WERI-Rb-1 (cell line): ENCODE measurements at places on chromosomes 2 and 18.

DNA sequence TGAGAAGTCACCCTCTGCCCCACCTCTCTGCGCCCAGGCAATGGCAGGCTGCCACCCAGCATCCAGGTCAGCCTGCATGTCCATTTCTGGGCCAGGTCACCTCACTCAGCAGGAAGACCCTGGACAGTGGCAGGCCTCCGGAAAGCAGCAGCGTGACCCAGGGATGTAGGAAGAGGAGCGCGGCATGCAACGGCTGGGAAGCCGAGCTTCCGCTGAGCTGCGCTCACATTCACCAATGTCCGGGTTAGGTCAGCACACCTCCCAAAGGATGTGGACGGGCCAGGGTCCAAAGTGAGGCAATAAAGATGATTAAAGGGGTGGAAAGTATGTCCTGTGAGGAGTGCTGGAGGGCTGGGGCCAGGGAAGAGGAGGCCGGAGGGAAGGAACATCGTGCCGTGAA, 174.5 kb downstream of the CTIF start:
- DNase-seq: no peak

GRCh38 chr2:52821631-52822030, 946.0 kb upstream of the CHAC2 start:
- DNase-seq: peak; percentile 12

GRCh38 chr2:176817061-176817565, 395.5 kb upstream of the HNRNPA3 start:
- DNase-seq: peak; percentile 12

DNA sequence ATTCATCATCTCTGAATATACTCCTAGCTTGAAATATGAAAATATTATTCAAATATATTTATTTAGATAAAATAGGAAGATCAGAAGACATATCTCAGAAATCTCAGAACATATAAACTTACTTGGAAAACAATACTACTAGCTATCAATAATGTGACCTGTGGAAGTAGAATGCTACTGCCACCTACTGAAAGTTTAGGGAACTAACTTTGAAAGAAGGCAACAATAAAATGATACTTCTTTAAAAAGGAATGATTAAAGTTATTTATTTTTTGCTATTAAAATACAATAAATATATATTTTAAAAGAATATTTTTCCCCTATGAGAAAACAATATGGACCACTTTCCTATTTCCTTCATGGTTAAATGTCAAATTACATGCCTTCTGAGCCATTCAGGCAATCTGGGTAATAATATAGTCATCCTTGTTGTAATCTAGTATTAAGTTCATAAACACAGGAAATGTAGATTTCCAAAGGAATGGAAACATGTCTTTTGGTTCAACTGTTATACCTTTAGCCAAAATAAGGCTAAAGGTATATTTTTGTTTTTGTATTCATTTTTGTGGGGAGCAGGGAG, 26.0 kb downstream of the ACADL start:
- no peak for DNase-seq

- DNase-seq: no peak
These were observed 127.6 kb upstream of the LINC00305 start for GRCh38 chr18:64276311-64277090.

- DNase-seq: no peak
These were observed 45.5 kb downstream of the SLC14A2 start for GRCh38 chr18:45660746-45661145.

DNA sequence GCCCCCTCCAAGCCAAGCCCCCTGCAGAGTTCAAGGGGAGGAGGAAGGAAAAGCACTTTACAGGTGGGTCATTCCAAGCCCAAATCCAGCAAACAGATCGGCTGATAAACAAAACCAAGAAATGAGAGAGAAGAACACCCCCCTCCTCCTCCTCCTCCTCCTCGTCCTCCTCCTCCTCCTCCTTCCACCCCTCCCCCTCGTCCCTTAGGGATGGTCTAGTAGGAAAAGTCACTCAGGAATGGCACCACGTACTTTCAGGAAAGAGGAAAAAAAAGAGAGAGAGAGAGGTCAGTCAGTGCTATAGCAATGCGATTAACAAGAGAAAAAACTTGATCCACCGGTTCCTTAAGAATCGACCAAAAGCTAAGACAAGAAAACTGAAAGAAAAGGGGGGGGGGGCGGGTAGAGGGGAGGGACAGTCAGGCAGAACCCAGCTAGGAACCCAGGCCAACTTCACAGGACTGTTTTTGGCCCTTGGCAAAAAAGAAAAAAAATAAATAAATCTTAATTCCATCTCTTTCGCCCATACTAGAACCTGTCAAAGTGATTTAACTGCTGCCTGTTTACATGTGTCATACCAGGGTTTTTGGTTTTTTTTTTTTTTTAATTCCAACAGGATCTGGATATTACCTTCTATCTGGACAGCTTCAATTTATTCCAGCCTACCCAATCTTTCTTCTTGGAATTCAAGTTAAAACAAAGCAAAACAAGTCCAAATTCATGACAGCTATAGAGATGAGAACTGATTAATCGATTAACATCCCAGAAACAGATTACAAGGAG, 906 bp downstream of the IKZF2 start:
- DNase-seq: peak; percentile 11

- DNase-seq: peak; percentile 88
These were observed at the start of gene PTPN18 for GRCh38 chr2:130355578-130356431. PTPN18 (plus strand) TSS chr2:130356056; CDS start chr2:130356108, 52 bp downstream.

DNA sequence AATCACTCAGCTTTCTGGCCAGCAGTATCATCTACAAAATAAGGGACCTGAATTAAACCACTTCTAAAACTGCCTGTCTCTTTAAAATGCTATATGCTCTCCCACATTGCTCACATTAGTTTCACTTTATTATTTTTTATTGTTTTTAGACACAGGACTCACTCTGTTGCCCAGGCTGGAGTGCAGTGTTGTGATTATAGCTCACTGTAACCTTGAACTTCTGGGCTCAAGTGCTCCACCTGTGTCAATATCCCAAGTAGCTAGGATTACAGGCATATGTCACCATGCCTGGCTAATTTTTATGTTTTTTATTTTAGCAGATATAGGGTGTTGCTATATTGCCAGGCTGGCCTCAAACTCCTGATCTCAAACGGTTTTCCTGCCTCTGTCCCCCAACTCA, 591.3 kb upstream of the ZNF804A start:
- no peak for DNase-seq

GRCh38 chr2:57146951-57147350, 899.7 kb upstream of the VRK2 start:
- DNase-seq: no peak

GRCh38 chr18:2036086-2036485, 535.2 kb downstream of the METTL4 start:
- no peak for DNase-seq

GRCh38 chr2:182064019-182064778, 78.5 kb downstream of the PPP1R1C start:
- DNase-seq: no peak

GRCh38 chr2:234571620-234572407, 74.9 kb upstream of the ARL4C start:
- DNase-seq: no peak

DNA sequence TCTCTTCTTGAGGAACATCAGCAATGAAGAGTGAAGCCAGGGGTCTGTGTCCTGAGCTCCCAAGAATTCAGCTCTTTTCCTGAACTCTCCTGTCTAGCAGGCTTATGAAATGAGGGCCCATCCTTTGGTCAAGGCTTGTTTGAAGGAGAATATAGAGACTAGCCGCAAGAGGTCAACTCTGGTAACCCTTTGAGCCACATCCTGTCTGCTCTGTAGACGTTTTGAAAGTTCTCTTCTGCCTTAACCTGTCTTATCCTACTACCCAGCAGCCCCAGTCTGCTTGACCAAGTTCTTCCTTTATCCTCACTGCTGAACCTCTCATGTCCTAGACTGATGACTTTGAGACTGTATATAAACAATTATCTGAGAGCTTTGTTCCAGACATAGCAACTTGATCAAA, 5.4 kb downstream of the SEMA4F start:
- no peak for DNase-seq

- DNase-seq: no peak
These were observed 116.1 kb upstream of the GPC1 start for GRCh38 chr2:240319221-240319854.

DNA sequence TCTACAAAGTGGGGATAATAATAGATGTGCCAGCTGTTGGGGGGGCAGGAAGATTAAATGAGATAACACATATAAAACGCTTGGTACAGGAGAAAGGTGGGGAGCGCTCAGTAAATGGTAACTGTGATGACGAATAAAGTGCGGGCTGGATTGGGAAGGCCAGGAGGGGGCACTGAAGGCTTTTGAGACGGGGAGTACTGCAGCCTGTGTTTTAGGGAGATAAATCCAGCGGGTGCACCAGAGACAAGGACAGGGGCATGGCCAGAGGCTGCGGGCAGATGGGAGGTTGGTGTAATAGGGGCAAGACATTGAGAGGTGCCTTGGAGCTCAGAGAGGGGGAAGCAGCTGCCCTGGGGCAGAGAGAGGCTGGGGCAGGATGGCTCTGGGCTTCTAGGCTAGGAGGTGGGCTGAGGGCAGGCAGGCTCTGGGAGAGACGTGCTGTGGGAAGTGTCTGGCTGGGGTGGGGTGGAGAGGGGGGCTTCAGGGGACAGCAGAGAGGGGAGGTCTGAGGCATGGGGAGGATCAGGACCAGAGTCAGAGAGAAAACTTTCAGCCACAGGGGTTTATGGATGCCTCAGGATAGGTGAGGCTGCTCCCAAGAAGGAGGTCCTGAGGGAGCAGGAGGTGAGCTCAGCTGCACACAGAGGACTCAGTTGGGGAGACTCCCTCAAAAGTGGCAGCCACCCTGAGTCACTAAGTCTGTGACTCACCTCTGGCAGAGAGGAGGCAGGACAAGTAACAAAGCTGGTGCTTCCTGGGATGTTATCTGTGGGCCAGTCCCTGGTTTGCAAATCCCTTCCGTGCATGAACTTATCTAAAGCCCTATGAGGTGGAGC, 18.8 kb downstream of the TEX44 start:
- DNase-seq: peak; percentile 52

- no peak for DNase-seq
These were observed 298.6 kb downstream of the SUCLG1 start for GRCh38 chr2:84160453-84160852.

GRCh38 chr2:11154016-11154922, 998 bp upstream of the SLC66A3 start:
- no peak for DNase-seq

DNA sequence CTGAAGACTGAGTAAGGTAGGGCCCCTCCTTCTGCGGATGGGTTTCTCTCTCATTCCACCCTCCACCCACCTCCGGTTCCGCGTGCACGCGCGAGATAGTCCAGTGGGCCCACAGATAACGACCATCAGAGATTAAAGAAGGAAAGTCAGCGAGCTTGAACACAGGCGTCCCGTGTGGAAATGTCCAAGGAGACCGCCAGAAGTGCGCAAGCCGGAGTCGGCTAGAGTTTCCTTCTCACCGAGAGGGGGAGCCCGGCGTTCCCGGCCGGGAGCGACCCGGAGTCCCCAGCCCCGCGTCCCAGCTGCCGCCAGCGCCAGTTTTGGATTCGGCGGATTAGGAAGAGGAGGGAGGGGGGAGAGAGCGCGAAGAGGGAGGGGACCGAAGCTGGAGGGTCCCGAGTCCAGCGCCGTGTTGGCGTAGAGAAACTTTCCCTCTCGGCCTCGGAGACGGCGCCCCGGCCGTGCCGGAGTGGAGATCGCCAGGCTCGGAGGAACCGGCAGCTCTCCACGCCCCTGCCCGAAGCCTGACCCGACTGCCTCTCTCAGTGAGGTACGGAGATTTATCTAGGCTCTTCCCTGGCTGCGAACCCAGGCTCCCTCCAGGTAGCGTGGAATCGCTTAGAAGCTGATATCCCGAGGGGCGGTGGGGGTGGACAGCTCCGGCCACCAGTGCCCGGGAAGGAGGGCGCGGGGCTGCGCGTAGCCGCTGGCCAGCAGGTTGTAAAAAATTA, at the start of gene GULP1:
Gene GULP1, plus strand, starts transcription at position 258 of the 731 bp plus-strand sequence. CDS start 185,829 bp downstream, outside the sequence.
- peak; percentile 83 for DNase-seq

- peak; percentile 30 for DNase-seq
These were observed 26.9 kb upstream of the ASAP2 start for GRCh38 chr2:9179572-9180201.

DNA sequence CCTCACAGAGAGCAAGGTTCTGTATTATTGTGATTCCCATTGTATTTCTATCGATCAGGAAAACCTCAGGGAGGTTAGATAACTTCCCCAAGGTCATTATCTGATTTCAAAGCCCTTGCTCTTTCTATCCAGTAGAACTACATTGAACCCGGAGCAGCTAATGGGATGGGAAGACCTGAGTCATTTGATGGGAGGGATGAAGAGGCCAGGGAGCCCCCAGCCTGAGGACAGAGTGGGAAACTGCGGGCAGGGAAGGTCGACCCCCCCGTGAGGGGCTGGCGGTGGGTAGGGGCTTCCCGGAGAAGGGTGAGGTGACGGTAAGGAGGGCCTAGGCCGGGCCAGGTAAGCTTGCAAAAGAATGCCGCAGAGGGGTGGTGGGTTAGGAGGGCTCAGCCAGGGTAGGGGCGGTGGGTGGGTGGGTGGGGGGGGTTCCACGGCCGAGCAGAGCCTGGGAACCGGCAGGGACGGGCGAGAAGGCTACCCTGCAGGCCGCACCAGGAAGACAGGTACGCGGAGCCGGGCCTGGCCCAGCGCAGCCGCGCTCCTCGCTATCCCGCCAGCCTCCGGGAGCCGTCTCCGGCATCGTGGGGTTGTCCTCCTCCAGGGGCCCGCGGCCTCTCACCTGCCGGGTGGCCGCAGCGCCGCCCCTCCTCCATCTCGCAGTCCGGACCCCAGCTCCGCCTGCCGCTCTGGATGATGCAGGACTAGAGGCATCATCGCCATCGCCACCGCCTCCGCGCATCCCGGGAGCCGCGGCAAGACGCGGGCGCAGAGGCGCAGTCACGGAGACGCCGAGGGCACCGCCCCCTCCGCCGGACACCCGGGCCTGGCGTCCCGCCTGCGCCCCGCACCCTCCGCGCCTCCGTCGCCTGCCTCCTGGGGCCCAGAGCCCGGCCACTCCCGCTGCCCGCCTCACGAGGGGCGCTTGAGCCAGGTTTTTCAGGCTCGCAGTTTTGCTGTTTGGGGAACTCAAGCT, at the start of gene GPR75:
Gene GPR75, minus strand, starts transcription at position 762 of the 976 bp plus-strand sequence. CDS start 5,211 bp downstream, outside the sequence.
- no peak for DNase-seq

DNA sequence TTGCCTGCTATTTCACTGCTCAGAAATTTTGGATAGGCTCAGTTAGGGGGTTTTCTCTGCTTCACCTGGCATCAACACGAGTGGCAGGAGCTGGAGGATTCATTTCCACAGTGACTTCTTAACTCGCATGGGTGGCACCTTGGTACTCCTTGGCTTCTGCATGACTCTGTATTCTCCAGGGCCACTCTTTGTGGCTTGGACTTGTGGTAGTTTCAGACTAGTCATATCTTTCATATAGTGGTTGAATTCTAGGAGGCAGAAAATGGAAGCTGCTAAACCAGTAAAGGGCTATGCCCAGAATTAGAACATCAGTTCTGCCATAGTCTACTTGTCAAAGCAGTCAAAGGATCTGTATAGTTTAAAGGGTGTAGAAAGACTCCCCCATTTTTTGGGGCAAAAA, 6.8 kb downstream of the MAIP1 start:
- DNase-seq: no peak
